ENCODE measurements at places on chromosomes 16 and 17.

DNA sequence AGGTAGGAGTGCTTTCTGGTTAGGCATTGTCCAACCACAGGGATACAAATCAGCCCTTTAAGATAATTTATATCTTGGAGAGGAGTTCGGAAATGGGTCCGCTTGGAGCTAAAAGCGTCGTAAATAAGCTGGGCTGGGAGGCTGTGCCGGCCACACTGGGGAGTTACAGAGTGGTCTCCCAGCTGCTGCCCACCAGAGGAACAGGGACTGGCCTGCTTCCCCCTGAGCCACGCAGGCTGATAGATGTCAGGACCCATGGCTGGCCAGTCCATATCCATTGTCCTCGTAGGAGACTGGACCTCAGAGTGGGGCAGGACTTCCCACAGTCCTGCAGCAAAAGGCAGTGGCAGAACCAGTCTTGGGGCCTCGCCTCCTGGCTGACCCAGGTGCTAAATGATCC lies 12.6 kb upstream of the WSCD1 start:
- DNase-seq, result no peak

DNA sequence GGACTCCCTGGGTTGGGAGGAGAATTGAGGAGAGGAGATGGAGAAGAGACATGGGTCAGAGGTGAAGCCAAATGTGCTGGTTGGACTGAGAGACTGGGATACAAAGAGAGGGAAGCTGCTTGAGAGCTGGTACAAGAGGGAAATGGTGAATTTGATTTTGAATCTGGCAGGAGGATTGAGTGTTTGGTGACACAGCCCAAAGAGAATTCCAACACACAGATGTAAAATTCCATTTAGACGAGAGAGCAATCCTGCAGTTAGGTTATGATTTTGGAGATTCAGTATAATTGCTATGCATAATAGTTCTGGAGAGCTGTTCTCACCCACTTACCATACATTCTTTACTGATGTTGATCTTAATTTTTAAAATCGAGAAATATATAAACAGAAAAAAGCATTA lies 57.7 kb downstream of the HSD17B2 start:
- DNase-seq, result no peak

DNA sequence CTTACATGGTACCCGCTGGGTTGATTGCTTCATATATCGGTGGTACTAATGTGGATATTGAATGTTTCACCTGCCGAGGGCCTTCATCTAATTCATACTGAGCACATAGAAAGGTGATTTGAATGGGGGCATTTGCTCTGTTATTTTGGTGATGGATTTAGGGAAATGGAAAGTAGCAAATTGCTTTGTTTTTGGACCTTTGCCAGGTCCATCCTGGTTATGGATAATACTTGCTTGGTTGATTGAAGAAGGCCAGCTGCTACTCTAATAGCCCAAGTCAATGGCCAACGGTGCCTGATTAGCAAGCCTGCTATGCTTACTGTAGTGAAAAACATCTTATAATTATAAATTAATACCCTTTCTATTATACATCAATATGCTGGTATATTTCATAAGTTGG lies 253.6 kb downstream of the CDH13 start:
- DNase-seq, result no peak

DNA sequence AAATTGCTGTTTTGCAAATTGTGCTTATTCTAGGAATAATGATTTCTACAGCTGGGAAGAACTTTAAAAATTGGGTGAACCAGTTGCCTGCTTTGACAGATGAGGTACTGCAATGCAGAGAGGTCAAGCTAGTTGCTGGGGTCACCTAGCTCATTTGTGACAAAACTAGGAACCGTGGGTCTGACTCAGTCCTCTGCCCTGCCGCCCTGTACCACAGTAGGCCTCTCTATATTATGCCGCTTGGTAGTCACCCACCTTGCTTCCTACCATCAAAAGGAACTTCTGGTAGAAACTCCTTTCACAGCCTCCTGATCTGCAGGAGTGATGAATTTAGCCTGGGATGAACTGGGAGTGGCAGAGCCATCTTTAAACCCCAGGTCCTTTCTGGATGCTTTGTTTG lies 105.7 kb downstream of the PITPNC1 start:
- DNase-seq, result no peak

- DNase-seq, result no peak
Measured at GRCh38 chr16:20838240-20838639, 31.9 kb downstream of the REXO5 start.

DNA sequence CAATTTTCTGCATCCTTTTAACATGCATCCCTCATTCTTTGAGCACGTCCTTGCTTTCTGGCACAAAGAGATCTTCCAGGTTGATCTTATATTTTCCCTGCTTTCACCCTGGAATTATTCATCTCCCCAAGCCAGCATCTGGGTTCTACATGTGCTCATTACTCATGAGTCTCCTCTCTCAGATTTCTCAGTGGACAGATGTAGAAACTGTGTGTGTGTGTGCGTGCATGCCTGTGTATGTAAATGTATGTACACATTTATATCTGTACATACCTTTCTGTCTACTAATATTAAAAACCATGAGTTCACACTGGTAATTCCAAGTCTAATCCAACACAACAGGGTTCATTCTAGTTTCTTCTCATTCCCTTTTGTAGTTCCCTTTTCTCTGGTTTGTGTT lies 41.9 kb upstream of the NSRP1 start:
- DNase-seq, result no peak

- no peak for DNase-seq
Measured at GRCh38 chr17:14351493-14351892, 50.6 kb downstream of the HS3ST3B1 start.

GRCh38 chr16:64238571-64238970 lies 883.3 kb downstream of the CDH11 start:
- DNase-seq, result no peak

DNA sequence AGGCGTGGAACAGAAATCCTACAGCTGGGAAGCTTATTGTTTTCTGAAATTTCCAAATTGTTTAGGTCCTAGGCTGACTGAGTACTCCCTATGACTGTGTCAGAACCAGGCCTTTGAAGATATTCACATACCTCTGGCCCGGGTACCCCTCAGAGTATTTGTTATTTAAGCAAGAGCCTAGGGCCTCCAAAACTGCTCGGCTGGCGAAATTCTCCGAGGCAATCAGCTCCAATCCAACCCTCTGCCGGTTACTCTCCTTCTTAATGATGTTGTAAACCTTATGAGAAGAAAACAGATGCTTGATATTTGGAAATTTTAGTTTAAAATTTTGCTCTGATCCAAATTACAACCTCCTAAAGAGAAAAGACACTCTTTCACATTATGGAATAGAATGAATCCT lies 9.8 kb downstream of the SHMT1 start:
- no peak for DNase-seq

DNA sequence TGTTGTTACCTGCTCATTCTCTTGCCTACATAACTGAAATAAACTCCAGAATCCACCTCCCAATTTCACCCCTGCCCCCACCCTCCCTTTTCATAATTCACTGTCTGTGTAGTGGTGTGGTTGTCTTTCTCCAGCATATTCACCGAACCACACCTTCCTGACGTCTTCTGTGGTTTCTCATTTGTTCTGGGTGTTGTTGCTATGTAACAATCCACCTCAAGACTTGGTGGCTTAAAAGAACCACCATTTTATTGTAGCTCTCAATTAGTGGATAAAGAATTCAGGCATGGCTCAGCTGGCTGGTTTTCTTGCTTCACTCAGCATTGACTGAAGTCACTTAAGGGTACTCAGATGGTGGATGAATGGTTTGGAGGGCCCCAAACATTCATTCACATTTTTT lies 229.8 kb downstream of the MAF start:
- no peak for DNase-seq

GRCh38 chr16:87306516-87306915 lies 10.7 kb downstream of the C16orf95 start:
- no peak for DNase-seq

- DNase-seq, result no peak
Measured at GRCh38 chr16:1288813-1289476, 20.5 kb upstream of the UBE2I start.

GRCh38 chr17:80819422-80820164 lies 172.0 kb upstream of the CHMP6 start:
- no peak for DNase-seq

GRCh38 chr17:76267051-76267576 lies 2.0 kb downstream of the UBALD2 start:
- DNase-seq, result no peak

GRCh38 chr16:68396481-68396880 lies 51.8 kb downstream of the SMPD3 start:
- peak; percentile 22 for DNase-seq

DNA sequence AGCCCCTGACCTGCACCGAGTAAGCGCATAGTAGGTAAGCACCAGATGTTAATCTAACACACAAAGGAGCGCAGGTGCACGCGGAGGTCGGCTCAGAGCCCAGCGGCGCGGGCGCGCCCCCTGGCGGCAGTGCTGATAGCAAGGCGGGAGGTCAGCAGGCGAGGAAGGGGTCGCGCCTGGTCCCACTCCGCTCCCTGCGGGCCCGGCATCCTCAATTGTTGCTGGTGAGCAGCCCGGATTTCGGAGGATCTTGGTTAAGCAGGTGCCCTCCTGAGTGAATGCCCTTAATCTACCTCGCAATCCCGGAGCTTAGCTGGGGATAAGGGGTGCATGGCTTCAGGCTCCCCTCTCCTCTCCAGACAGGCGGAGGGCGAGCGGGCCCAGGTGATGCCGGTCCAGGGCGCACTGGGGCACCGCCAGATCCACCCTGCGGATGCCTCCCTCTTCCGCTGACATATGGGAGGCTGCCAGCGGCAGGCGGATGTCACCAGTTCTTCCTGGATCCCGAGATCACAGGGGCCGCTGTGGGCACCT lies 4.0 kb upstream of the WNT3 start:
- DNase-seq, result no peak

DNA sequence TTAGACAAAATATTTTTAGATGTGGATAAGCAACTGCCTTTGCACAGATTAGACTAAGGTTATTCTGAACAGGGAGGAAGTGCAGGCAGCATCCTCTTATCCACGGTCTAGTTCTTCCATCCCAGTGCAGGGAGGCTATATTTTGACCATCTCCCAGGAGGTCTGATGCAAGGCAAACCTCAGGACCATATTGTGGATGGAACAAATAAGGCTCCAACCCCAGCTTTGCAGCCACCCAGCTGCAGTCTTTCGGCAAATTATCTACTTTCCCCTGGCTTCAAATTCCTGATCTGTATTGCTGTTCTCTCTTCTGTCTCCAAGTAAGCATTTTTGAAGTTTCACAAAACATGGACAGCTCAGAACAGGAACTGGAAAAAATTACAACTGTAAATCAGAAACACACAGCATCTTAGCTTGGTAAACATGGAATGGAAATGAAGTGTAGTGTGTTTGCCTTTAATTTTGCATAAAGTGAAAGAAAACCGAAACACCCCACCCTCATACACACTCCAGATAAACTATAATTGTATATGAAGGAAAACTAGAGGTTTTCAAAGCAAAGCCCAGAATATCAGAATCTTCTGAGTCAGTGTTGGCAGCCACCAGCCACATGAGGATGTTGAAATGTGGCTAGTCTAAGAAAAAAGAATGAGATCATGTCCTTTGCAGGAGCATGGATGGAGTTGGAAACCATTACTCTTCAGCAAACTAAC lies 33.5 kb upstream of the MON1B start:
- no peak for DNase-seq

DNA sequence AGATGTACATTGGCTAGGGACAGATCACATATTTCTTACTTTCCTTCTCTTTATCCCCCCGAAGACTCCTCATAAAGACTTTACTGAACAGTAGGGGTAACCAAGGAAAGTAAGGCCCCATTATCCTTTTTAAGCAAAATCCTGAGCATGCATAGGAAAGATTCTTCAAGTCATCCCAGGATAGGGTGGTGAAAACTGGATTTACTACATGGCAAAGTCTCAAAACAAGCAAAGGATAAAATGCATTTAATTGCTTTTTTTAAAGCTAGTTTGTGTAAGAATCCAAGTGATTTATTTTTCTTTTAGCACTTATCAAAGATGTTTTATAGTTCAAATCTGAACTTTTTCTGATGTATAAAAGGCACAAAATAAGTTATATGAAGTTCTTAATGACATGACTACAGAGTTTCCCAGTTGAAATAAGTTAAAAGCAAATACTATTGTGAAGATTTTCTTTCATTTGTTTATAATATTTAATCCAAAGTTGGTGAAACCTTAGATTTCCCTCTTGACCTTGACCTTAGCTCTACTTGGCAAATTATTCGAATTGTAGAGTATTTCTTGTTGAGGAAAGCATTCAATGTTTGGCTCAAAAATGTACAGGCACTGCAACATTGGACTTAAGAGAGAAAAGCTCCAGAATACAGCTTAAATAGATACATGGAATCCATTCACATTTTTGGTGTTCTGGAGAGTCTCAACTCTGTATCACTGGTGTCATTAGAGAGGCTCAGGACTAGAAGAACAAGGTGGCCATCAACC lies 104.3 kb downstream of the ABCA8 start:
- no peak for DNase-seq

DNA sequence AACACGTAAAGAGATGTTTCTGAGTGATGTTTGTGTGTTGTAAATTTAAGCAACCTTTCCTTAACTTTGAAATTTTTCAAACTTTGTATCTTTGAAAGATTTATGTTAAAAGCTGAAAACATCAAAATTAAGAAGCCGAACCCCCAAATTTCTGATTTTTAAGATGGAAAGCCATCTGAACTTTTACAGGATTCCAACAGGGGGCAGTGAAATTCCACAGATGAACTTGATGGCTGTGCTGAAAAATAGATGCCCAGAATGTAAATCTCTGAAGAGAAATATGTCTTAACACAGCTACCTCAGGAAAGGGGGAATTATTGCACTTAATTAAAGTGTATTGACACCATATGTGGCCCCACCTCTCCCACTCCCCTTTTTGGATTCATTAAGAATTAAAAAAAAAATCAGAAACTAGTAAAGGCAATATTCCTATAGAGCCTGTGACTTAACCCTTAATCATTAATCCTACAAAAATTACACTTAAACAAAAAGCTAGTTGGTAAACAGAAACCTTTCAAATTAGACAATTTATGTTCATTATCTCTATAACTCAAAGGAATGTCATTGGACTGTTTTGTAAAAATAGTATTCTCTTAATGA lies 597.9 kb downstream of the KCNJ2 start:
- no peak for DNase-seq

- DNase-seq, result no peak
Measured at GRCh38 chr17:57663326-57664070, 81.6 kb downstream of the CCDC182 start.

DNA sequence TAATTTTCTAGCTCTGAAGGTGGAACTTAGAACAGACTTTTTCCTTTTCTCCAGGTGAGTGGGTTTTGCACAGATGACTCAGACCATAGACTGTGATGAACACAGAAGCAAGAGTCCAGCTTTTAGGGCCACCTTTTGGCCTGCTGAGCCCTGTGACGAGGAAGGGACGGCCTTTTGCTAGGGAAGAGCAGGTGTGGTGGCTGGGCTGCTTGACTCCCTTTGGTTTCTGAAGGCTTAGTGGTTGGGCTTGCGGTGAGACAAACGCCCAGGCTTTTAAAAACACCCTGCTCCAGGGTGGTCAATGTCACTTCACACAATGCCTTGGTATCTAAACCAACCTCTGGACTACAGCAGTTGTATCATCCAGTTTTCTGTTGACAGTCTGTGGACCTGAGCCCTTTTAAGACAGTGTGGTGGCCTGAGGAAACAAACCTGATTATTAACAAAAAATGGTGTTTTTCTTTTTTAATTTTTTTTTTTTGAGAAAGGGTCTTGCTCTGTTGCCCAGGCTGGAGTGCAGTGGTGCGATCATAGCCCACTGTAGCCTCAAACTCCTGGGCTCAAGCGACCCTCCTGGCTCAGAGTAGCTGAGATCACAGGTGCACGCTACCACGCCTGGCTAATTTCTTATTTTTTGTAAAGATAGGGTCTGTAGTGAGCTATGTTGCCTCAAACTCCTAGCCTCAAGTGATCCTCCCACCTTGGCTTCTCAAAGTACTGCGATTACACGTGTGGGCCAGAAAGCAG lies 134.0 kb downstream of the SNX29 start:
- DNase-seq, result no peak

- DNase-seq, result no peak
Measured at GRCh38 chr17:31582151-31582907, 190.9 kb downstream of the RAB11FIP4 start.
